Foreskin keratinocyte (primary cell): ENCODE measurements at places on chromosomes 2 and 18. TPM values are rescaled to one million over a fixed set of nuclear protein-coding genes. Genes with fewer than 3 reads are reported as not detected.

The REG3A gene
- not detected in 2 replicates for polyA plus RNA-seq

GRCh38 chr18:10049747-10050146 is 135.9 kb downstream of the VAPA start:
- DNase-seq: no peak

GRCh38 chr2:62335612-62336011 is 139.7 kb downstream of the B3GNT2 start:
- no peak for DNase-seq

GRCh38 chr2:28439763-28440162 is 47.1 kb downstream of the FOSL2 start:
- DNase-seq: no peak

- DNase-seq: no peak
These were observed 27.7 kb downstream of the POLE4 start for GRCh38 chr2:74985978-74986609.
